ENCODE measurements at places on chromosomes 2 and 18. TPM values are rescaled to one million over a fixed set of nuclear protein-coding genes. Genes with fewer than 3 reads are reported as not detected.

The TCF7L1 gene
- total RNA-seq, result 10.5 TPM

The CCDC102B gene
- total RNA-seq, result 0.92 TPM

The LOXL3 gene
- 0.32 TPM for total RNA-seq

The PRSS56 gene
- 0.20 TPM for total RNA-seq
